ENCODE measurements at places on chromosomes 16 and 17.

- no peak for DNase-seq
Observed at GRCh38 chr16:50812046-50812445, 70.2 kb downstream of the CYLD start.

- no peak for DNase-seq
Observed at GRCh38 chr17:32876417-32877163, at the start of gene MYO1D. TSS of gene MYO1D (minus strand) at chr17:32877124. CDS start at chr17:32876872, 252 bp downstream.

DNA sequence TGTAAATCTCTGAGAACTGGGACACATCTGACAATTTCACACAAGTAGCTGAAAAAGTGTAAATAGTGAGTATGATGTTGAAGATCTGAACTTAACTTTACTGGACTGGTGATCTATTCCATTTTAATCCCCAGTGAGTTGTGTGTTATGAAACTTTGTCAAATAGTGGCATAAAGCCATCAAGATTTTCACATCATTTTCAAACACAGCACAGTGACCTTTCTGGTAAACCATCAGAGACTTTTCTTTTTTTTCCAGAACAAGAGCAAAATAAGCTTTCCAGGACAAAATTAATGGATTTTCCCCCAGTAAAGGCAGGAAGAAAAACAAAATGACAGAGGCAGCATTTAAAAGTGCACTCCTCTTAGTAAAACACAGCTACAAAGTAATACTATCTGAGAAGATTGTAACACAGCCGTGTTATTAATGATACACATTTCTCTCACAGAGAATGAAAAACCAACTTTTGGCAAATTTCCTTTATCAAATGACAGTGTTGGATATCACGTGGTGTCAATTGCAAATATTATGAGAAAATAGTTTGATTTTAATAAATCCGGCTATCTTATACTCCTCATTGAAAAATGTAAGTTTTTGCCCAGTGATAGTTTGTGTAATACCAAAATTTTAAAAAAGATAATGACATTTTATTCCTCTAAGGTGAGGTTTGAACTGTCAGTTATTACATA is 16.8 kb upstream of the COL1A1 start:
- DNase-seq = no peak

GRCh38 chr17:7912927-7913524 is 3.1 kb downstream of the RNF227 start:
- DNase-seq = peak; percentile 59

DNA sequence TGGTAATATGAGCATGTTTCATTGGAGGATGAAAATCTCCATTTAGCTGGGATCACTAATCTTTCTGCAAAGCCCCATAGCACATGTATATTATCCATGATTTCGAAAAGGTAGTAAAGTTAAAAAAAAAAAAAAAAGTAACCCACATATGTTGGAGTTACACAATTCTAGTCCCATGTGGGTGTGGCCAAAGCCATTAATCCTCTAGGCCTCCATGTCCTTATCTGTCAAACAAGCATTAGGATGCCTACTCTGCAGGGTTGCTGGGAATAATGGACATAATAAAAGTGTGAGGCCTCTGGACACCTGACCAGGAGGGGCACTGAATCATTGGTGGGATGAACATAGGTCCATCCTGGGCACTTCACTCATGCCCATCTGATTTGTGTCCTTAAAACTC is 29.2 kb upstream of the VAT1L start:
- no peak for DNase-seq

DNA sequence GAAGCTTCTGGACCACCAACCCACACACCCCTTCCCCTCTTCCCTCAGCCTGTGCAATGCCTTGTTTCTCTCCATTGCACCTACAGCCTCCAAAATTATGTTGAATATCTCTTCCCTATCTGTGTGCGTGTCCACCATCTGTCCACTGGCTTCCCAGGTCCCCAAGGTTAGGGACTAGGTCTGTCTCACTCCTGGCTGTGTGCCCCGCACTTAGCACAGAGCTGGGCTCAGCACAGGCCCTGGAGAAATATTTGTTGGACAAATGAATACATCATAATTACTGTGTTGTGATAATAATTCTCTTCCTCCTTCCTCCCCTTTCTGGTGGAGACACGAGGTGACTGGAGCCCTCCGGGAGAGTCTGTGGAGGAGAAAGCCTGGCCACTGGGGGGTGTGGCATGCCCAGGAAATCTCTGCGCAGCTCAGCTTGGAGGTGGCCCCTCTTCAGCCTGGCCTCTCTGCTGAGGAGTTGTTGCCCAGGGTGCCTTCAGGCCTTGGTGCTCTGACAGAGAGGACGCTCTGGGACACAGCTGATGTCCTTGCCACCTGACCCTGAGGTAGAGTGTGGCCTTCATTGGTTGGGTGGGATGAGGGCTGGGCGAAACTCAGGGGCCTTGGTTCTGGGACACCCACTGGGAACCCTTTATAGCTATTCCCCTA is 3.3 kb upstream of the BRD7 start:
- DNase-seq = no peak

DNA sequence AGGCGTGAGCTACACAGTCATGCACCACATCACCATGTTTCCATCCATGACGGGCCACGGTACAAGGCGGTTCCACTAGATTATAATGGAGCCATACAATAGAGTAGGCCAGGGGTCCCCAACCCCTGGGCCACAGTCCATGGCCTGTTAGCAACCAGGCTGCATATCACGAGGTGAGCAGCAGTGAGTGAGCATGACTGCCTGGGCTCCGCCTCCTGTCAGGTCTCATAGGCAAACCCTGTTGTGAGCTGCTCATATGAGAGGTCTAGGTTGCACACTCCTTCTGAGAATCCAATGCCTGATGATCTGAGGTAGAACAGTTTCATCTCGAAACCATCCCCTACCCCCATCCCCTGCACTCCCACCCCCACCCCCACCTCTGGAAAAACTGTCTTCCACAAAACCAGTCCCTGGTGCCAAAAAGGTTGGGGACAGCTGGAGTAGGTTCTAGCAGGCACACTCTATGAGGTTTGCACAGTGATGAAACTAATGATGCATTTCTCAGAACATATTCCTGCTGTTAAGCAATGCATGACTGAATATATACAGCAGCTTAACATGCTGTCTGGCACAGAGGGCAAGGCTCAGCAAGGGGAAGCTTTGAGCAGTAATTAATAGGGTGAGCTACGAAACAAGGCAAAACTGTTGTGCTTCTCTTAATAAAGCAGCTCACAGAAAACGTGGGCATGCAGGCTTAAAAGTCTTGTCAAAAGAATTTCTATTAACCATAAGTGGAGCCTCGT is 108.0 kb downstream of the VPS53 start:
- no peak for DNase-seq

- DNase-seq = no peak
Observed at GRCh38 chr16:11208916-11209665, 46.9 kb downstream of the SOCS1 start.

- DNase-seq = no peak
Observed at GRCh38 chr17:2106308-2106955, 51.5 kb downstream of the HIC1 start.

GRCh38 chr16:56388209-56388608 is 37.1 kb downstream of the AMFR start:
- no peak for DNase-seq

- DNase-seq = no peak
Observed at GRCh38 chr16:70561623-70562022, 38.0 kb downstream of the SF3B3 start.

- DNase-seq = no peak
Observed at GRCh38 chr17:77331301-77331864, 190.6 kb downstream of the SEC14L1 start.

- DNase-seq = peak; percentile 21
Observed at GRCh38 chr16:80369138-80369958, 171.4 kb upstream of the DYNLRB2 start.
